ENCODE measurements at places on chromosomes 12 and 14.

GRCh38 chr14:74618078-74618952 is 6.3 kb upstream of the LTBP2 start:
- peak; percentile 100 for DNase-seq

DNA sequence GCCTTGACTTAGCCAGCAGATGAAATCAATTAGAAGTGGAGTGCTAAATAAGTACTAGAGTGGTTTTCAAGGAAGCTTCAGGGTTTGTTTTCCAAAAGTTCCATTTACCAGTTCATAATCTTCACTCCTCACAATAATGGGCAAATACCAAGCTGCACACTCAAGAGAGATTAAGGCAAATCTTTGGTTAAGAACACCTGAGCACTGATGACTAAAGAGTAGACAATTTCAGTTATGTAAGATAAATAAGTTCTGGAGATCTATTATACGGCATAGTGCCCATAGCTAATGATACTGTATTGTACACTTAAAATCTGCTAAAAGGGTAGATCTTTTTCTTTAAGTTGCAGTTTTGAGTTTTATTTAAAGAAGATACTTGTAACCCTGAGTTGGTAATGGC is 125.0 kb downstream of the ARMH4 start:
- no peak for DNase-seq

GRCh38 chr12:737122-737739 is 15.1 kb upstream of the WNK1 start:
- DNase-seq = no peak

DNA sequence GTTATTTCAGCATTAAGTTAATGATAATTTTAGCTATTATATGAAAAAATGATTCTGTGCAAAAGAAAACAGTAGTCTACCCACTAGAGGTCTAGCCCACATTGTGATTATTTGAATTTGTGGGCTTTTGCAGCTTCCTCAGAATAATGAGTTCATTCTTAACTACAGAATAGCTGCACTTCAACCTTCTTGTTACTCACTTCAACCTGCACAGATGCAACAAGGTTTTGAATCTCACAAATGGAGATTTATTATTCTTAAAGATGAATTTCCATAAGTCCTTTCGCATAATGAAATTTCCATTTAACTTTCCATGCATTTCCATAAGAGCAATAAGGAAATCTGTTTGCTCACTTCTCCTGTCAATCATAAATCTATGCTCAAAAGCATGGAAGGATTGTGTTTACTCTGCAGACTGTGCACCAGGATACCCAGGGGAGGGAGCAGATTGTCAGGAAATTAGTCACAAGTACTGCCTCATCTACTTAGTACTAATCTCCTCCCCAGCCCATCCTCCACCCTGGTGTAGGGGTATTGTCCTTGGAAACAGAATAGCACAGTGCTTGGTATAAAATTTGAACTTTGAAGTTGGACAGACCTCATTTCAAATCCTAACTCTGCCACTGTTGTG is 24.1 kb downstream of the PTGER2 start:
- DNase-seq = peak; percentile 84

- DNase-seq = no peak
Measured at GRCh38 chr12:57630891-57631433, 2.0 kb downstream of the B4GALNT1 start.

Data from LHCN-M2 (cell line).